ENCODE measurements at places on chromosomes 11 and 22.

- H3K27me3 ChIP-seq: peaks cover 22% of the 10 kb centered on the region
- DNase-seq: peak; percentile 95
- peak overlapping the region; percentile 8 for H3K27ac ChIP-seq
- peaks cover 4% of the 10 kb centered on the region for H3K36me3 ChIP-seq
- H3K4me3 ChIP-seq: no peak overlapping the region
Measured at GRCh38 chr11:44936525-44936924, 14.2 kb downstream of the TP53I11 start.

GRCh38 chr11:101441747-101442146, 142.1 kb downstream of the TRPC6 start:
- peaks cover 2% of the 10 kb centered on the region for H3K27me3 ChIP-seq
- H3K4me1 ChIP-seq: no peaks in the 10 kb centered on the region
- H3K36me3 ChIP-seq: no peaks in the 10 kb centered on the region
- DNase-seq: no peak
- no peak overlapping the region for H3K4me3 ChIP-seq
- no peak overlapping the region for H3K27ac ChIP-seq

- H3K27ac ChIP-seq: peak within 1 kb of the TSS; percentile 52
- DNase-seq: peak; percentile 91
- H3K27me3 ChIP-seq: no peaks in the 10 kb centered on the region
- peaks cover 5% of the 10 kb centered on the region for H3K36me3 ChIP-seq
Measured at GRCh38 chr22:36506637-36507517, at the start of gene FOXRED2. FOXRED2 (minus strand) TSS chr22:36507040; CDS start chr22:36506422, 618 bp downstream.

GRCh38 chr11:110463153-110463552, 33.4 kb downstream of the FDX1 start:
- no peaks in the 10 kb centered on the region for H3K36me3 ChIP-seq
- no peaks in the 10 kb centered on the region for H3K27me3 ChIP-seq
- no peaks in the 10 kb centered on the region for H3K4me1 ChIP-seq
- DNase-seq: peak; percentile 82

Measured in glutamatergic neuron (in vitro differentiated cells).